ENCODE measurements at places on chromosomes 7 and 10.

DNA sequence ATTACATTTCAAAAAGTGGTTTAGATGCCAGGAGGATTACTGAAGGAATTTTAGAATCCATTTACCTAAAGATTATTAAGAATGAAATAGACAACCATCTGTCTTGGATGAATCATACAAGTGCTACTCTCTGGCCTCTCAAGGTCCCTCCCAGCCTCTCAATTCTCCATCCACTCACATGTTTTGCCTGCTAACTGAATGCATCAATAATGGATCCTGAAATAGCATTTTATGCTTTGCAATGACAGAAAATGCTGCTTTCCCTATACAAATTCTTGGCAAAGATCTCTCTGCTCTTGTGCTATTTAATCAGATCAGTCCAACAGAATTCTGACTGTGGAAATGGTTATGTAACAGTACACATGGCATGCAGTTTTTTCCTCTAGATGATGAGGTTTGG lies 68.1 kb downstream of the HBP1 start:
- no peak for DNase-seq

DNA sequence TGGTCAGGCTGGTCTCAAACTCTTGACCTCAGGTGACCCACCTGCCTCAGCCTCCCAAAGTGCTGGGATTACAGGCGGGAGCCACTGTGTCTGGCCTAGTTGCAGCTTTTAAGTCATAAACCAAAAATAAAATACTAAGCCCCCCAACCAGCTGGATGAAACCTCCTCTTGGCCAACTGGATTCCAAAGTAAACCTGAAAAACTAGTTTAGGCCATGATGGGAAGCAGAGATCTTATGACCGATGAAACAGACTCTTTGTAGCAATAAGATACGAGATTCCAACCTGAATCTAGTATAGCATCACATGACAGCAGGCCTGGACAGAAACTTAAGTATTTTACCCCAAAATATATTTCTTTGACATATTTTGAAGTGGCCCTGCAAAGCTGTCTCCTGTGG lies 9.1 kb upstream of the MCM10 start:
- DNase-seq: no peak

DNA sequence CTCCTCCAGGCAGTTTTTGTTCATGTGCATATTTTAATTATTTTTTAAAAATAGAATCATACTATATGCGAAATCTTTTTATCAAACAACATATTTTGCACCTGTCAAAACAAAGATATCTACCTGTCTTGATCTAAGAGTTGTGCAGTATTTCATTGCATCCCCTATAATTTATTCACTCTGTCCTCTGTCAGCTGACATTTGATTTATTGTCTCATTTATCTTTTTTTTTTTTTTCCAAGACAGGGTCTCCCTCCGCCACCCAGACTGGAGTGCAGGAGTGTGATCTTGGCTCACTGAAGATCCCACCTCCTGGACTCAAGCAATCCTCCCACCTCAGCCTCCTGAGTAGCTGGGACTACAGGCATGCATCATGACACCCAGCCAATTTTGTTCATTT lies 49.0 kb downstream of the PRLHR start:
- no peak for DNase-seq

GRCh38 chr7:81235997-81236396 lies 317.1 kb upstream of the SEMA3C start:
- DNase-seq: no peak

DNA sequence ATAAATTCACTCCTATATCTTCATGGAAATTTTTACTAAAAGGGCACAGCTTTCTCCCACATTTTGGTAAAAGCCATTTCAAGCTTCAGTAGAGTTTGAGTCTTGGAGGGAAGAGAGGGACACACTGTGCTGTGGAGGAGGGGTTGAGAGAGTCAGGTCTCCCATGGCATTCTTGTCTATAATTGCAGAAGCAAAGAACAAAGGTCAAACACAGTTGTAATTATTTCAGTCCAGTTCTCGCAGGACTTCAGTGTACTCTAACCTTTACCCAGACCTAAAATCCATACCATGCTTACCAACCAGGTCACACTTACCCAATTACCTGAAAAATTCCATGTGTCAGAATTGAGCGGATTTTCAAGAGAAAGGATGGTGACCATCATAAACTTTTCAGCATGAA lies 298.4 kb downstream of the XPNPEP1 start:
- no peak for DNase-seq

GRCh38 chr10:50452603-50453002 lies 171.2 kb downstream of the SGMS1 start:
- no peak for DNase-seq

- no peak for DNase-seq
These were observed 44.2 kb upstream of the RNF148 start for GRCh38 chr7:122746948-122747347.

Data from stimulated activated CD4-positive, alpha-beta T cell treated with anti-CD3 and anti-CD28 coated beads, TNF-alpha, amount 100 ng/mL, for 1 hour (primary cell).